ENCODE measurements at places on chromosomes 2 and 18.

GRCh38 chr2:216584112-216584511 is 49.1 kb upstream of the IGFBP2 start:
- no peak for DNase-seq

DNA sequence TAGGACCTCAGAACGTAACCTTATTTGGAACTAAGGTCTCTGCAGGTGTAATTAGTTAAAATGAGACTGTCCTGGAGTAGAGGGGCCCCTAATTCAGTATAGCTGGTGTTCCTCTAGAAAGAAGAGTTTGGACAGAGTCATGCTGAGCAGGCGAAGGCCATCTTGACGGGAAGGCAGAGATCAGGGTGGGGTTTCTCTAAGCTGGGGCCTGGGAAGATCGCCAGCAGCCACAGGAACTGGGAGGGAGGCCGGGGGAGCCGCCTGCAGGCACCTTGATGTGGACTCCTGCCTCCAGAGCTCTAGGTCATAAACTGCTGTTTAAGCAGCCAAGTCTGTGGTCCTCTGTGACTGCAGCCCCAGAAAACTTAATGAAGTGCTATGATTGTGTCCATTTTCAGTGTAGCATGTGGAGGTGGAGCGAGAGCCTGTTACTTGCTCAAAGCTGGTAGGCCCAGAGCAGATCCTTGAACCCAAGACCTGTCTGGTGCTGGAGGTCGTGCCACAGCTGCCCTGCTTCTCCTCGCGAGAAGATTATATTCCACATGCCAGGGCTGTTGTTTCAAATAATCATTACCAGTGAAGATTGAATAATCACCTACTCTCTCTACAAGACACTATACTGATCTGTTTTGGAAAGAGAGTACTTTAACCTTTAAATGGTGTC is 105.7 kb downstream of the TPO start:
- no peak for DNase-seq

- DNase-seq = peak; percentile 17
Observed at GRCh38 chr2:111226876-111227700, 106.4 kb downstream of the BCL2L11 start.

GRCh38 chr2:172242471-172242870 is 139.8 kb upstream of the DLX2 start:
- DNase-seq = no peak

DNA sequence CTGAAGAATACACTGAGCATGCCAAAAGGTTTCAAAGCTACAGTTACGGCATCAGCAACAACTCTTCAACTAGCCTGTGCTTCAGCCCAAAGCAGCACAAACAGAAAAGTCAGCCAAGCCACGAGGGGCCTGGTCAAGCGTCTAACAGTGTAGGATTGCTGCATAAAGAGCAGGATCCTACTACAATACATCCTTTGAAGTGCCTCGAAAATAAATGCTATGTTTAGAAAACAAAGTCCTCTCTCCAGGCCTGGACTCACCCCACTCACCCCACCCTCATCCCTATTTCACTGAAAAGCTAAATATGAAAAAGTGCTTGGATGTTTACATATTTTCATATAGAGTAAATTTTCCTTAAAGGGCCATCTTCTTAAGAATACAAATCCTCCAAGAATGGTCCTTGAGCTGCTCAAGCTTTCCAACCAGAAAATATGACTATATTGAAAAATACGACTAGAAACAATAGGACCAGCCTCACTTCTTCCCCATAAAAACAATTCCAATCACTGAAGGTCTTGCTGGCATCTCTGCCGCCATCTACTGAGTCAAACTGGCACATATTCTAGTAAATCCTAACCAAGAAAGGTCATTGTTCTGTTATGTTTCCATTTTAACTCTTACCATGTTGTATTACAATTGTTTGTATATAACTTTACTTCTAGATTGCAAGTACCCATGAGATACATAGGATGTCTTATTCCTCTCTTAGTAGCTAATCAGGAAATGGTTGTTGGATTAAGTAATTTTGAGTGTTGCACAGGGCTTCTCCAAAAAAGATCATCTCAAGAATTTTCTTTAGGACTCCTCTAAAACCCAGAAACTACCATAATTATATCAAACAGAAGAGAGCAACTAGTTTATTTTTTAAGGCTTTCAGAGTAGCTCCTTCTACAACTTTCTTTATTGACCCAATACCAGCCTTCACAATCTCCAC is 63.6 kb downstream of the CLHC1 start:
- peak; percentile 35 for DNase-seq

DNA sequence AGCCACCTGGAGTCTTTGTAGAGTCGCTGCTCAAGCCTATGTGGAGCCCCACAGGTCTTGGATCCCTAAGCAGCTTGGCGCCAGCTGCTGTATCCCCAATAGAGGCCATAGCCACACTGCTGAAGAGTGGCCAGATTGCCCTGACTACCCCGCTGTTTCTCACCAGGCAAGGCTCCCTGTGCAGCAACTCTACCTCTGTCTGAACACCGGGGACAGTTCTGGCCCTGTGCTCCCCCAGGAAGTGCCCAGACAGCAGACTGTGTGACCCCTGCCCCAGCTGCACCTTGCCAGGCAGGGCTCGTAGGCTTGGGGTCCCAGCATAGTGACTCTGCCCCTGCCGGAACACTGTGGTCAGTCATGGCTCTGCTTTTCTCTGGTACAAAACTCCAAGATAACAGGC is 53.5 kb upstream of the GALNT13 start:
- no peak for DNase-seq

DNA sequence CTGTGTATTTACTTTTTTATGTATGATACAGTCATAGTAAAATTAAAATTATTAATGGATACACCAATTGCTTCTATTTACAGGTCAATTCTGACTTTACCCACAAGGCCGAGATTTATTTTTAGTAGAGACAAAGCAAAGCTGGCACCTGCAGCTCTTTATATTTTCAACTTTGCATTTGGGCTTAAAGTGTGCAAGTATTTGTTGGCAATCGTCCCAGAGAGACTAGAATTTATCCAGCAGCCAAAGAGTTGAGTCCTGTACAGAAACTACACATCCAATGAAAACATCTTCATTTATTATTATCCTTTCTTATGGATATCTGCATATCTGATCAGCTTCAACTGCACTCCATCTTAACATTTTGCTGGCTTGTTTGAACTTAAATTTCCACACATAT is 485.6 kb downstream of the SOX11 start:
- no peak for DNase-seq

GRCh38 chr18:57062844-57063243 is 84.0 kb upstream of the BOD1L2 start:
- DNase-seq = no peak

DNA sequence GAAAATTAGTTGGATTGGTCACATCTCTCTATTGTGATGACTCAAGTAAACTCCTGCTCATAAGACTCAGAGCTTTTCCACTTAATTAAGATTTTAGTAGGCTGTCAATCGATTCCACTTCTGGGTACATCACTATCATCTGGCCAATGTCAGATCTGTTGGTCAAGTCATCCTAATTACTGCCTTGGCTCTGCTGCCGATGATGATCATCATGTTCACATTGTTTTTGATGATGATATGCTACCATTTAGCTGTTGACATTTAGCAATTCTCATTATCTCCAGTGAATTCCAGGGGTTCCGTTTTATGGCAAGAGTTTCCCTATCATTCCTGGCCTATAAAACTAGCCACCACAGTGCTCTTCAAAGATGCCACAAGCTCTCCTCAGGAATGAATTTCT is 253.4 kb downstream of the IKZF2 start:
- DNase-seq = no peak

GRCh38 chr2:98161186-98161585 is 74.2 kb downstream of the VWA3B start:
- no peak for DNase-seq

- DNase-seq = peak; percentile 2
Observed at GRCh38 chr18:40431071-40431985, 1523.7 kb upstream of the PIK3C3 start.

GRCh38 chr2:180150606-180151005 is 143.5 kb upstream of the CWC22 start:
- no peak for DNase-seq

GRCh38 chr2:3454802-3455201 is 64.5 kb downstream of the ADI1 start:
- DNase-seq = no peak

GRCh38 chr18:59459369-59460071 is 100.5 kb upstream of the LMAN1 start:
- peak; percentile 2 for DNase-seq

- DNase-seq = no peak
Observed at GRCh38 chr2:172225786-172226185, 123.1 kb upstream of the DLX2 start.

DNA sequence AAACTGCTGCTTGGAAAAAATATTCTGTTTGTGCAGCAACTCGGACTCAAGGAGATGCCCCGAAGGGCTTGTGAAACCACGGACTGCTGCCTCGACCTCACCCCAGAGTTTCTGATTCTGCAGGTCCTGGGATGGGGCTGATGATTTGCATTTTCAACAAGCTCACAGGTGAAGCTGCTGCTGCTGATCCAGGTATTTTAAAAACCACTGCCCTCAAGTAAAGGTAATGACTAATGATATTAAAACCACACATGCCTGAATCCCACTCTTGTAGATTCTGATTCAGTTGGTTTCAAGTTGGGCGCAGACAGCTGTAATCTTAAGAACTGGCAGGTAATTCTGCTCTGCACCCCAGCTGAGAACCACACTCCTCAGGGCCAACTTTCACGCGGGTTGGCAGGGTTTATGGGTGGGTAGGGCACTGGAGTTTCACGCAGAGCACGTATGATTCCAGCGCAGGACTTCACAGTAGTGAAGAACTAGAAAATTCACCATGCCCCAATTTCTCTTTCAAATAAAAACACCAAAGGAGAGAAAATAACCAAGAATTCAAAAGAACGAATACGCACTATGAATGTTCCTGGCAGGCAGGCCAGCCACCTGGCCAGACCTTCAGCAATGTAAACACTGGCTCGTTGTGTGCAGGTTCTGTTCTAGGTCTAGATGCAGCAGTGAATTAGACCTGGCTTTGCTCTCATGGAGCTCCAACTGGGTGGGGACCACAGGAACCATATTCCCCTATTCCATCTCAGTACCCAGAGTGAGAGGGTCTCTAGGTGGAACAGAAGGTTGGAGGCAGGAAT is 74.6 kb upstream of the ZFP36L2 start:
- no peak for DNase-seq

DNA sequence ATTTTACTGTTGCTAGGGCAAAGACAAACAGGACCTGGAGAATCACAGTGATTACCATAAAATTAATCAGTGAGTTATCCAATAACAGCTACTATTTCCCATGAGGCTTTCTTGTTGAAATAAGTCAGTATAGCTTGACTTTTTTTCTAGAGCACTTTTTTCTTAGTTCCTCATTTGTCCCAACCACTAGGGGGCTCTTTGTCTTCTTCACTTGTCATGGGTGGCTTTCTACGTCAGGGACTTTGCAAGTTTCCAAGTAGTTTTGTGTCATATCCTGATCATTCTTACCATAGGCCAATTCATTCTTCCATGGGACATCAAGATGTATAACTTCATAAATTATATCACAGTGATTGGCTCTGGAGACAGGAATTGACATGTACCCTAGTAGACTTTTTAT is 1019.6 kb upstream of the PIK3C3 start:
- no peak for DNase-seq

GRCh38 chr2:171785450-171785849 is 98.2 kb downstream of the DYNC1I2 start:
- DNase-seq = no peak

GRCh38 chr2:18614041-18614440 is 24.7 kb upstream of the NT5C1B start:
- peak; percentile 16 for DNase-seq

- DNase-seq = no peak
Observed at GRCh38 chr2:63555931-63556330, 32.3 kb downstream of the WDPCP start.

DNA sequence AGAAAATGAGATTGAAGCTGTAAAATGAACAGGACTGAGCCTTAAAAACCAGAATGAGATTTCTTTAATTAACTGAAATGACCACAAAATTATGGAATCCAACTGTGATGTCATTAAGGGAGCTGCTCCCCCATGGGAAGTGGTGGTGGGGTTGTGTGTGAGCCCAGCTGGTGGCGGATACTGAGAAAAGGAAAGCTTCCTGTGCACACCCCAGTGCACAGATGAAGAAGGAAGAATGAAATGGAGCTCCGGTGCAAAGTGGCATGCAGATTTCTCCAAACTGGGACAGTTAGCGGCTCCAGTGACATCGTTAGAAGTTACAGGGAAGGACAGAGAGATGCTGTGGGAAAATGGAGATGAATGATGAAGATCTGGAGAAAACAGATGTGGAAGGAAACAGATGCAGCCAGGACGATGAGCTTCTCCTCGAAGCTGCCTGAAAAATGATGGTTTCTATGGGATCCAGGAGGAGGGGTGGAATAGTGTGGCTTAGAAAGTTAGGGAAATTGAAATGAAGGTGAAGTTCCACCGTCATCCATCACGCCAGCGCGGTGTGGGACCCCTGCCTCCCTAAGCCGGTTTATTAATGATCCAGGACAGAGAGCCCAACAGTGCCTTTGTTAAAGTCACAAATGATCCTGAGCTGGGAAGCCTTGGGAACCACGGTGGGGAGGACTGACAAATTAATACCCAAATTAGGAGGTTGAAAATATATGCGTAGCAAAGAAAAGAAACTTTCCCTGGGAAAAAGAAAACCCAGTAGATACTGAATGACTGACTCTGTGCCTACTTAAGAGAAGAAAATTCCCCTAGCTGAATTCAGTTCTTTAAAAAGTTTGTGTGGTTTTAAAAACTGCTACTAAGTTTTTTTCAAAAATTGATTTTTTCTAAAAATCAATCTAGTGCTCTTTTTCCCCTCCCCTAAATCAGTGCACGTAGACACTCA is 77.2 kb downstream of the TSN start:
- no peak for DNase-seq

- DNase-seq = peak; percentile 23
Observed at GRCh38 chr2:138767101-138767500, 13.1 kb downstream of the NXPH2 start.

GRCh38 chr18:9861933-9862332 is 23.8 kb upstream of the TXNDC2 start:
- no peak for DNase-seq

GRCh38 chr2:9095690-9096089 is 92.2 kb upstream of the MBOAT2 start:
- no peak for DNase-seq

DNA sequence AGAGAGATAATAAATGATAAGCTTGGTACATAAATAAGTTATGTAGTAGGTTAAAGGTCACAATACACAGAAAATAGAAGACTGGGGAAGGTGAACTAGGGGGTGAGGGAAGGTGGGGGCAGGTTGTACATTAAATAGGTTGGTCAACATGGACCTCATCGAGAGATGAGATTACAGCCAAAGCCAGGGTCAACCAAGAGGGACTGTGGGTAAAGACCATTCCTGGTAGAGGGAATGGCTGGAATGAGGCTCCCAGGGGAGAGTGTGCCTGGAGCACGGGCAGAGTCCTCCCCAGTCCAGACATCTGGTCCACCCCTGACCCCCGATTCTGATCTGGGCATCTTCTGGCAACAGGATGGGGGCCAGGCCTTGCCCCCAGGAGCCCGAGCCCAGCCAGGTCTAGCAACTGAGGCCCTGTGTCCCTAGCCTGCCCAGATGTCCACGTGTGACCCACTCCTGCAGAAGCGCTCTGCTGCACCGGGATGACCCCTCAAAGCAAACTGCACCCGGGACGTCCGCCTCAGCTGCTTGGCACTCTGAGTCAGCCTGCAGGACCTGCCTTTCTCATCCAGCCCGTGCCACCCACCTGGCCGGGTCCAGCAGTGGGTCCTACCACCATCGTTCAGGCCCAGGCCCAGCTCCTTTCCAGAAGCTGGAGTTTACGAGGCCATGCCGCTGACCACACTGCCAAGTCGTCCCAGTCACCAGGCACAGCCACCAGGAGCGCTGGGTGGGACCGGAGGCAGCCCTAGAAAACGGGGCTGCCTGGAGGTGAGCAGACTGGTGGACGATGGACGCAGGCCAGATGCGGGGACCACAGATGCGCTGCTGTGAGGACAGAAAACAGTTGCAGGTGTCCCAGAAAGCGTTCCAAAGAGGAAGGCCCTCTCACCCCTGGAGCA is 56.2 kb upstream of the ID2 start:
- no peak for DNase-seq

All from NCI-H226 (cell line).